ENCODE measurements at places on chromosomes 4 and X.

- DNase-seq = no peak
Observed at GRCh38 chr4:87717276-87718031, 67.4 kb downstream of the DMP1 start.

DNA sequence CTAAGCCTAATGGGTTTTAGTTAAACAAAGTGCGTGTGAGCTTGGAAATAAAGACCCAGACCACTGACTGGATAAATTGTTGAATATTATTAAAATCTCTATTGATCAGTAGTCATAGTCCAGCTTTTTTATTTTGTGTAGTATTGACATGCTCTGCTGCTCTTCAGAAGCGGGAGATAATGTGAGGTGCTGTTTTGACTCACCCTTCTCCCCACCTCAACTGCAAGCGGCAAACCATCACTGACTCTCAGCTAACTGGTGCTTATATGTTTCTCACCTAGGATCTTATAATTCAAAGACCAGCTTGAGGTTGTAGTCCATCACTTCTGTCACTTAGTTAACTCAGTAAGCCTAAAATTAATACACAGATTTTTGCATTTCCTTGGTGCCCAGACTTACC is 72.2 kb downstream of the COMMD8 start:
- no peak for DNase-seq

DNA sequence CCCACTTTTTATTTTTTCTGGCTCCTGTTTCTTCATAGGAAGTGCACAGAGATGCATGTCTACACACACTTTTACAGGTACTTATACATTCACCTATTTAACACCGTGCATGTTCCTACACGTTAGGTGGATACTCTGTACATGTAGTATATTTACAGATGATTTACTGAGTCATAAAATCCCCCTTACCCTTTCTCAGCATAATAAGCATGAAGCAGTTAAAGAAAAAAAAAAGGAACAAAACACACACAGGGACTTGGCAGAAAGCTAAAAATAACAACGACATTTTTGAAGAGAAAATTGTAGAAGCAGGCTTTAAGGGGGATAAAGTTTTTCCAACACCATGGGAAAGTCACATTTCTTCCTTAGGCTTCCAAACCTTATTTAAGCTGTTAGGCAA is 96.4 kb upstream of the IQCM start:
- no peak for DNase-seq

GRCh38 chrX:83508006-83508405 is at the start of gene POU3F4:
POU3F4 (plus strand) TSS chrX:83508290; CDS start chrX:83508325, 35 bp downstream.
- no peak for DNase-seq

- DNase-seq = no peak
Observed at GRCh38 chrX:146189371-146189770, 371.7 kb downstream of the SLITRK2 start.

All from T-helper 1 cell (primary cell).